ENCODE measurements at places on chromosomes 12 and 14. TPM values are rescaled to one million over a fixed set of nuclear protein-coding genes. Genes with fewer than 3 reads are reported as not detected.

Gene TAMALIN
- 5.4 TPM for total RNA-seq

DNA sequence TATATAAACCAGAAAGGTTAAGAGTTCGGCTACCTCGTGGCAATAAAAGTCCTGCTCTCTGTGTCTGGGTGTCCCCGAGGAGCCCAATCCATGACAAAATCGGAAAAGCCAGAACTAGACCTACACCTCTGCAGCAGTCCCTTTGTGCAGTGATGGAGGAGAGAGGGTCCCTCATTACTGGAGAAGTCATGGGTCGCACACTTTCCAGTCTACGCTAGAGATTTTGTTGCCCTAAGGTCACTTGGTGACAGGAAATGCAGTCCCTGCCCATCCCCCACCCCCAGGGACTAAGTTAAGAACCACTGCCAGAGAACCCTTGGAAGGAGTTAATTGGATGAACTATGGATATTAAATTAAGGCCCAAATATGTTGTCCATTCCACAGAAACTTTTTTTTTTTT, 104.4 kb upstream of the ATF7IP start:
- no peak for DNase-seq

DNA sequence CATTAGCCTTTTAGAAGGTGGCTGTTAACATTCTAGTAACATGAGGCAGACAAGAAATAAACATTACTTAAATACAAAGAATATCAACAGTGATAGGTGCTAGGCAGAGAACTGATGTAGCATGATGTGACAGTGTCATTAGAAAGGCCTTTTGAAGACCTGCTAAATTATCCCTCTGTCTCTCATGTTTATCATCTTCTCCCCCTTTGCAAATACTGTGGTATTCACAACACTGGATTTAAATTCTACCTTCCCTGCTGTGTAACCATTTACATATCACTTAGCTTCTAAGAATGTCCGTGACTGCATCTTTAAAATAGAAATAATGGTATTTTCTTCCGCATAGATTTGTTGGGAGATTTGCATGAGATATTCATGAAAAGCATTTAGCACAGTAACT, 74.4 kb upstream of the CLEC14A start:
- no peak for DNase-seq

GRCh38 chr12:124130691-124131591, 157.9 kb downstream of the ZNF664 start:
- DNase-seq = no peak

Measured in natural killer cell treated with Interleukin-12 subunit alpha and Interleukin-12 subunit beta and Interleukin-15 and Interleukin-18, amount 100 ng/mL, for 72 hours (primary cell).